GF-D8 (cell line): ENCODE measurements at places on chromosomes 13 and 19.

- no peak for DNase-seq
These were observed 15.7 kb downstream of the ZNF444 start for GRCh38 chr19:56156768-56157167.

GRCh38 chr13:77338961-77339401 lies 12.1 kb upstream of the MYCBP2 start:
- DNase-seq, result no peak

GRCh38 chr19:2575734-2576481 lies 100.0 kb downstream of the GADD45B start:
- DNase-seq, result no peak

DNA sequence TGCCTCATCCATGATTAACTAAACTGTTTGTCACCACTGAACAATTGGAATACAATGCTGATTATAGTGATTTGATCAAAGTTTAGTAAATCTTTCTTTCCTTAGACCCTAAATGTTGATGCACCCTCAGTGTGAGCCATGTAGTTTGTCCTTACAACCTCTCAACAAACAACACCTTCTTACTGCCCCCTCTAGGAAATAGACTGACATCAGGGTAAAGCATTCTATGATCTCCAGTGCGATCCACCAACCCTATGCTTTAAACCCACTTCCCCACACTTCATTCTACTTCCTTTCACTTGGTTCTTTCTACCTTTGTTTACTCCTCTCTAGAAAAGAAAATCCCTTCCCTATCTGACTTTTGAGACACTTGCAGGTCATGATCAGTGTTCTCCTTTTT lies 1842.5 kb upstream of the PRR20A start:
- no peak for DNase-seq

DNA sequence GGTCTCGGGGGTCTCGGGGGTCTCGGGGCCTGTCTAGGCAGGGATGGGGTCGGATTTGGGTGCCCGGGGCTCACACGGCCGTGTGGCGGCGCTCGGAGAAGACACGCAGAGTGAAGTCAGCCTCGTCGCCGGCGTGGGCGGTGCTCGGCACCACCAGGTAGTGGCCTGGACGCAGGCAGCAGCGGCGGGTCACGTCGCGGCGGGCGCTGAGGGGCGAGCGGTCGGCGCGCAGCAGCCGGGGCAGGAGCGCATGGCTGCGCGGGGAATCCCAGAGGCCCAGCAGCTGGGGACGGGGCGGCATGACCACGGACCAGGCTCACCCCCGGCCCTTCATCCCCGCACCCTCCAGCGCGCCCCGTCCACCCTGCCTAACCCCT lies 8.2 kb downstream of the CAPN12 start:
- no peak for DNase-seq

DNA sequence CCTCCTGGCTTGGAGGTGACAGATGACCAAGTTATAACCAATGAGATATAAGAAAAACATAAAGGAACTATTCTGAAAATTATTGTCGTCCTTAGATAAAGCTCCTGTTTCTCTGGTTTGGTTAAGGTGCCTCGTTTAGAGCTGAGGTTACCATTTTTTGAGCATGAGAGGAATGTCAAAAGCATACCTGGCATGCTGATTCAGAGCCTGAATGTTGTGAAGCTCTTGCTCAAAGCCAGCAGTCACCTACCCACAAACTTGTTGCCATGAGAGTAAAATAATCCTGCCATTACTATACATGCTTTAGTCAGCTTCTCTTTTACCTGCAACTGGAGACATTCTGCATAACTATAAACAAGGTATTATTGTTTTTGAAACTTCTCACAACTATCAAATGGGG lies 1116.2 kb downstream of the DIAPH3 start:
- DNase-seq, result no peak

GRCh38 chr19:1045247-1045603 lies 5.3 kb downstream of the ABCA7 start:
- DNase-seq, result no peak

GRCh38 chr19:10372690-10373089 lies 7.7 kb downstream of the TYK2 start:
- peak; percentile 96 for DNase-seq

DNA sequence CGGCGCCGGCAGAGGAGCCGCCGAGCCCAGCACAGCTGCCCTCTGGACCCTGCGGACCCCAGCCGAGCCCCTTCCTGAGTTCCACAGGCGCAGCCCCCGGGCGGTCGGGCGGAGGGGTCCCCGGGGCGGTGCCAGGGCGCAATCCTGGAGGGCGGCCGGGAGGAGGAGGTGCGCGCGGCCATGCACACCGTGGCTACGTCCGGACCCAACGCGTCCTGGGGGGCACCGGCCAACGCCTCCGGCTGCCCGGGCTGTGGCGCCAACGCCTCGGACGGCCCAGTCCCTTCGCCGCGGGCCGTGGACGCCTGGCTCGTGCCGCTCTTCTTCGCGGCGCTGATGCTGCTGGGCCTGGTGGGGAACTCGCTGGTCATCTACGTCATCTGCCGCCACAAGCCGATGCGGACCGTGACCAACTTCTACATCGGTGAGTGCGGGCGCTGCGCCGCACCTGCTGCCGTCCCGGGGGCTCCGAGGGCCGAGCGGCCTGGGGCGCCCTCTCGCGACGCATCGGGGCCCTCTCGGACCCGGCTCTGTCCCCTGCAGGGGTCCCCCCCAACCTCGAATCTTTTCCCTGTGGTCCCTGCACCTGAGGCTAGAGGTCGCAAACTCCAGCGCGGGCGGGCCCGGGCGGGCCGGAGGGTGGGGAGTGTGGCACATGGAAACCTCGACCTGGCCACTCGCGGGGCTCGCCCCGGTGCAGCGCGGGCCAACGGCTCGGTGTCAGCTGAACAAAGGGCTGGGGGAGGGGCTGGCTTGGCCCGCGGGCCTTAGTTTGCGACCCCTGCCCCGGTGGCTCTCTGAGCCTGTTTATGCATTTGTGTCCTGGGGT lies at the start of gene KISS1R:
KISS1R (plus strand) TSS at position 11 of the 829 bp plus-strand sequence; CDS start at position 181, 170 bp downstream.
- no peak for DNase-seq

GRCh38 chr13:37212826-37213225 lies 107.4 kb upstream of the CSNK1A1L start:
- no peak for DNase-seq

DNA sequence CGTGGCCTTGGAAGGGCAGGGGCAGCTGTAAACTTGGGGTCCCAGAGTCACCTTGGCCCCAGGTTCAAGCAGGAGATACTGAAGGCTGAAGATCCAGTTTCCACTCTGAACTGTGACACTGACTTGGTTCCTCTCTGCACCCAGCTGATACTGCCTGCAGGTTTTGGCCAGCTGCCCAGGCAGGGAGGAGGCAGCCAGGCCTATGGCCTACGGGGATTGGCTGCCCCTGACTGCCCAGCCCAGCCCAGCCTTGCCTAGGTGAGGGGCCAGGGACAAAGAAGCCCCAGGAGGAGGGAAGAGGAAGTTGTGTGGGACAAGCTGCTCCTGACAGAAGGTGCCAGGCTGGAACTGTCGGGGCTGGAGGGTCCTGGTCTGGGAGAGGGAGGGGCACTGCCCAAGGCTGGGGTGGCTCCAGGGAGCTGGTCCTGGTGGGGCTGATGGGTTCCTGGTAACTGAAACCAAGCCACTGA lies 51.7 kb upstream of the CYP4F8 start:
- DNase-seq, result no peak

DNA sequence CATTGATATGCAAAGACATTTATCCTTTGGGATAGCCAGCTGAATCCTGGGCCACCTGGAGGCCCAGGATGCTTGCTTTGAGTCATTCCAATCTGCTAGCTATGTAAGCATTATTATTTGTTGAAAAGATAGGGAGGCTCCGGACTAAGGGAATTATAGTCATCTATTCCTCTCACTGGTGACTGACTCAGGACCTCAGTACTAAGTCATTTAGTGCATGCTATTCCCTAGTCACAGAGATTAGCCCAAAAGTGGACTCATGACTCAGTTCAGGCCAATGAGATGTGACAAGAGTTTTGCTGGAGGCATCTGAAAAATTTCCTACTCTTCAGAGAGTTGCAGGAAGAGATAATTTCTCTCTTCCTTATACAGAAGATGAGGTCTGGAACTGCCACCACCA lies 67.9 kb upstream of the ITM2B start:
- no peak for DNase-seq

GRCh38 chr13:36088001-36088400 lies 43.2 kb downstream of the DCLK1 start:
- DNase-seq, result no peak

- no peak for DNase-seq
These were observed 86.3 kb downstream of the LRCH1 start for GRCh38 chr13:46639033-46639981.

DNA sequence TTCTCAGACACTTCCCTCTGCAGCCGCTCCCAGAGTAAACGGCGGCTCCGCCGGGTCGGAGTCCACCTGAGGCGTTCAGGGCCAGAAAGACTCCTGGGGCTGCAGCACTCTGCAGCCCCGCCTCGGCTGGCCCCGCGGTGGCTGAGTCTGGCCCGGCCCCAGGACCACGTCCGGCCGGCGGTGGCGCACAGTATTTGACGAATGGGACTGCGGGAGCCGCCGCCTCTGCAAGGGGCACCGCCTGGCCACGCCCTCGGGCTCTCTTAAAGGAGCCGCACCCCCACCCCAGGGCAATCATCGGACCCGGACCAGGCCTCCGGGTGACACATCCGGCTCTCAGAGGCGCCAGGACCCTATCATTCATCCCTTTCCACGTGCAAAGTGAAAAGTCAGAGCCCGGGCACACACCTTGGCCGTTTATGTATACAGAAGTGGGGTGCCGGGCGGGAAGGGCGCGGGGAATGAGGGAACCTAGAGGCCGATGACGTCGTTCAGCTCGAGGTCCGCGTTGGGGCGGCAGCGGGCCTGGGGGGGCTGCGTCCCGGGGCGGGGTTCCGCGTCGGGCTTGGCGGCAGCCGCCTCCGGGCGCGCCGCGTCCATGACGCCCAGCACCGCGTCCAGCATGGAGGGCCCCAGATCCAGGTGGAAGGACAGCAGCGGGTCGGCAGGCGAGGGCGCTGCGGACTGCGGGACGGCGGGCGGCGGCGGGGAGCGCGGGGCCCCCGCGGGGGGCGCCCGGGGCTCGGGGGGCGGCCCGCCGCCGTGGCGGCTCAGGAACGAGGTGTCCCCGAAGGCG lies 1.2 kb upstream of the LENG9 start:
- peak; percentile 84 for DNase-seq
